ENCODE measurements at places on chromosomes 4 and X.

DNA sequence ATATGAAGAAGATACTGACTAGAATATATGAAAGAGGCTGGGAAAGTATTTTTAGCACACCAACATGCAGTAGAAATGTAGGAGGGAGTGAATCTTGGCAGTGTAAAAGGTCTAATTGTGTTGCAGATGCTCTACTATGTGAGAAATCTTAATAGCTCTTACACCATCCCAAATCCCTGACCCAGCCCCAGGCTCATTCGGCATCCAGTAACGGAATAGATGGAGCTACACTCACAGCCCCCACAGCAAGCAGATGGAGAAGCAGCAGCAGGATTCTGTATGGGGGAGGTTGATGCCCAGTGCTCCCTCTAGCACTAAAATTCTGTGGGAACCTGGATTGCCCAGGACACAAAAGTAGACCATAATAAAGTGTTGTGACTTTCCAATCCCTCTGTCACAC is 153.2 kb upstream of the PRDX4 start:
- no peak for DNase-seq

DNA sequence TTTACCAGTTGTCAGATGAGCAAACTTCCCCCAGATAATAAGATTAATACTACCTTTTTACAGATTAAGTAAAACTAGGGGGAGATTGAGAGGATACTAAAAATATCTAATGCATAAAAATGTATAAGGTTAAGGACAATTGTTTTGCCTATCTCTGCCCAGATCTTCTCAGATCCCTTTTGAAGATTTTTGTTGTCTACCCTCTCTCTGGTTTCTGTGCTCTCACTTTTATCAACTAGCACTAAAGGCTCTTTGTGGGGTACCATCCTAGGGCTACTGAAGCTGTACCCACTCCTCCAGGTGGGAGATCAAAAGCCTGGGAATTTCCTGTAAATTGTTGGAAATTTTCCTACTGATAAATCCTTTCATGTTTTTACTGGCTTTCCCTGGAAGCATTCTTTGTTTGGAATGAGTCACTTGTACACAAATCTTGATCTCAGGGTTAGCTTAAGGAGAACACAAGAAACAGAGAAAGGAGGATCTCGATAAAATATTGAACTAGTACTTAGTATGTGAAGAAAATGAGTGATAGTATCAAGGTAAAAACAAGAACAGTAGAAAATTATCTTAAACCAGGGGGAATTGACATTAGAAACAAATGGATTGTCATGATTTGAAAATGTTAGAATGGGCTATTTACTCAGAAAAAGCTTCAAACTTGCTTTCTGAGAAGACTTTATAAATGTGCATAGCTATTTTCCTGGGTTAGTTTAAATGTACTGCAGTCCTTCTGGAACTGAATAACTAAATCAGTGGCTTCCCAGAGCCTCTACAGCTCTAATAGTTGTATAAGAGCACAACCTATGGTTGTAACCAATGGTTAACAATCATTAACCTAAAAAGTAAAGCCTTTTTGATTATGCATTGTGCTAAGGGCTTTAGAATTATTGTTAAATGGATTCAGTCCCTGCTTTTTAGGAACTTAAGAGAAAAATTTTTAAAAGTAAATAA is 679.9 kb upstream of the MAGEB2 start:
- DNase-seq = no peak

- DNase-seq = no peak
These were observed 35.0 kb upstream of the SLC4A4 start for GRCh38 chr4:71303850-71304249.

GRCh38 chrX:78199851-78200250 is 60.4 kb upstream of the TAF9B start:
- DNase-seq = peak; percentile 3

- DNase-seq = peak; percentile 95
These were observed 1.4 kb upstream of the C4orf50 start for GRCh38 chr4:6019316-6020263.

- DNase-seq = no peak
These were observed 202.4 kb upstream of the ANK2 start for GRCh38 chr4:112847045-112847444.

- peak; percentile 71 for DNase-seq
These were observed 863 bp upstream of the RAB33A start for GRCh38 chrX:130170752-130171445.

DNA sequence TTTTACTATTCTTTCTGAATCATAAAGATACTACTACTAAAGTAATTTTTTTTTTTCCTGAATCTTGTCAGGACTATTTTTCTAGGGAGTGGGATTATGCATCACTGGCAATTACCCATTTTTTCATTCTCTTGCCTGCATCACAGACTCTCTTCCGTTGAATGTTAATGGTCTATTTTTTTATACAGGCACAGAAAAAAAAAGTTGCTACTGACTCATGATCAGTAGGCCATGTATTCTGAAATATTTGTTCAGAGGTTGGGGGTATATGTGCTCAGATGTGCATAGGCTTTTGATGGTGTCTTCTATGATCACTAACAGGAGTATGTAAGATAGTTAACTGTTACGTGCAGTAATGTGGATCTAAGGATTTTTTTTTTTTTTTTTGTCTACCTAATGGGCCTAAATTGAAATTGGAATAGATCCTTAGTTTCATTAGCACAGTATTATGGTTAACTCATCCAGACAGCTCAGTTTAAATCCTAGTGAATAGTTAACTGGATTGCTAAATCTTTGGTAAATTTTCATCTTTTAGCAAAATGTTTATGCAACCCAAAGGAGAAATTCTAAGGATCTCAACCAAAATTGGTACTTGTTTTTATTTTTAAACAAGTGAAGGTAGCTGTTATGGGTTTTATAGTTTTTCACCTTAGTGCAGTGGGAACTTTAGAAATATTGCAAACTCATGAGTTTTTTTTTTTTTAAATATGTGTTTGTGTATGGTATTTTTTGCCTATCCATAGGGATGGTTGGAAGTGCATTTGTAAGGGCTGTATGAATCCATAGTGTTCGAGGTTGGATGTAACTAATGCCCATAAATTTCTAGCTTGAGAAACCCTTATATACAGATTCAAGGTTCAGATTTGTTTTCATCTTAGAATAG is 12.1 kb downstream of the BMP2K start:
- no peak for DNase-seq

- peak; percentile 42 for DNase-seq
These were observed 81.7 kb downstream of the SNCA start for GRCh38 chr4:89755220-89755619.

- no peak for DNase-seq
These were observed 289.9 kb downstream of the GASK1B start for GRCh38 chr4:157882901-157883300.

GRCh38 chrX:98380556-98380955 is 1496.8 kb downstream of the RPA4 start:
- DNase-seq = peak; percentile 47

DNA sequence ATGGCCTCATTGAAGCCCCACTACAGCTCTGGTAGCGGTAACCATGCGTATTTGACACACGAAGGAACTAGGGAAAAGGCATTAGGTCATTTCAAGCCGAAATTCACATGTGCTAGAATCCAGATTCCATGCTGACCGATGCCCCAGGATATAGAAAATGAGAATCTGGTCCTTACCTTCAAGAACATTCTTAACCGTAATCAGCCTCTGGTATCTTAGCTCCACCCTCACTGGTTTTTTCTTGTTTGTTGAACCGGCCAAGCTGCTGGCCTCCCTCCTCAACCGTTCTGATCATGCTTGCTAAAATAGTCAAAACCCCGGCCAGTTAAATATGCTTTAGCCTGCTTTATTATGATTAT is 876 bp downstream of the HPRT1 start:
- peak; percentile 17 for DNase-seq

DNA sequence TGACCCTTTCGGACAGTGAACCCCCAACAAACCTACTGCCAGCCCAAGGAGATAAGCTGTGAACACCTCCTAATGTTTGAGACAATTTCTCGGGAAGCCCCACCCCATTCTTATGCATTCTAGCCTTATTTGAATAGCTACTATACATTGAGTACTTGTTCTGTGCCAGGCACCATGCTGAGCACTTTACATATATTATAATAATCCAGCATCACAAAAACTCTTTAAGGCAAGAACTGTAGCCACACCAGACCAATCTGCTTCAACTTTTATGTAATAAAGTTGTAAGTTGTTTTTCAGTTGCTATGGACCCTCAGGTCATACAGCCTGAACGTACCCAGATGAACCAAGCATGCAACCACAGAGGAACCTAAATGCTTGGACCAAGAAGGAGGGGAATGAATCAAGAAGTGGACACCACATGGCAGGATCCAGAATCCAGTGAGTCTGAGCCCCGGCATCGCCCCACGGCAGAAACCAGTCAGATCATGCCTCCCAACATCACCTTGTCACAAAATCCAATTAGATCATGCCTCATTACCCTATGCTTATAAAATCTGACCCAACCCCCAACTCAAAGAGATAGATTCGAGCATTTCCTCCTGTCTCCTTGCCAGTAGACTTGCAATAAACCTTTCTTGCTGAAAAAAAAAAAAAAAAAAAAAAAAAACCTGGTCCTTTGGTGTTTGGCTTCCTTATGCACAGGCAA is 225.0 kb downstream of the QDPR start:
- peak; percentile 14 for DNase-seq

- no peak for DNase-seq
These were observed 6.8 kb upstream of the VSIG4 start for GRCh38 chrX:66046612-66047235.

DNA sequence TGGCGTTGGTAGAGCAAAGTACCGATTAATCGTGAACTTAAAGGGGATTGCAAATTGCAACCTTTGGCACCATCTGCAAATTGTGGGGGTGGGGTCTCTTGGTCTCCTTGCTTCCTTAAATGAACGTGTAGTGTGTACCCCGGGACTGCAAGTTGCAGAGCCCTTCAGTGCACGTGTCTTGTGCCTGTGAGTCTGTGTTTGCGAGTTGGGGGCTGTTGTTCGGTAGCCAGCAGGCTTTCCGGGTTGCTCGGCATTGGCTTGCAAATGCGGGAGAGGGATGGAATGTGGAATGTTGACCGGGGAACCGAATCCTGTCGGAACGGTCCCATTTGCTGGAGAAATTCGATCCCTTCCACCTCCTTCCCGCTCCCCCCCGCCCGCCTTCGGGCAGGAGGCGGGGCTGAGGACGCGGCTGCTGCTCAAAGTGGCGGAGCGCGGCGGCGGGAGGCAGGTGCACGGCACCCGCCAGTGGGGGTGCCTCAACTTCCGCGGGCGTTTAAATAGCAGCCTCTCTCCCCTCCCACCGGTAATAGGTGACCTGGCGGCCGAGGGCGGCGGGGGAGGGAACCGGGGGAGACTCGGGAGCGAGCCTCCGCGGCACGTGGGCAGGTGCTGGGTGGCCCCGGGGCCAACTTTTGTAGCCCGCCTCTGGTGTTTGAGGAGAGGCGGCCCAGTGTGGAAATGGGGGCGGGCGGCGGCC is 1.5 kb downstream of the JADE1 start:
- DNase-seq = peak; percentile 98

DNA sequence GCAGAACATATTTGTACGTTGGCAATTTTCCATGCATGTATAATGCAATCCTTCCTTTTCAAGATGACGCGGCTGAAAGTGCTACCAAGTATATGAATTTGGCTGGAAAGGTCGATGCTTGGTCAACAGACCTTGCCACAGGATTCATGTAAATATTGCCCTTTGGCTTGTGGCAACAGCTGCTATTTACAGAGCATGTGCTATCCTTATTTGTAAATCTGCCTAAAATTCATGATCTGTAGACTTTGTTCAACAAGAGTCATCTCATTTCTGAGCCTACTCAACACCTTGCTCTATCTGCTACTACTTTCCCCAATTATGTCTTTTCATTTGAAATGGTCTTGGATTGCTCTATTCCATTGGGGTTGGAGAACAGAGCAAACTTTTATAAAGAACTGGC is 1.9 kb upstream of the SMARCA1 start:
- no peak for DNase-seq

- peak; percentile 34 for DNase-seq
These were observed 50.4 kb downstream of the PDK3 start for GRCh38 chrX:24515447-24515846.

DNA sequence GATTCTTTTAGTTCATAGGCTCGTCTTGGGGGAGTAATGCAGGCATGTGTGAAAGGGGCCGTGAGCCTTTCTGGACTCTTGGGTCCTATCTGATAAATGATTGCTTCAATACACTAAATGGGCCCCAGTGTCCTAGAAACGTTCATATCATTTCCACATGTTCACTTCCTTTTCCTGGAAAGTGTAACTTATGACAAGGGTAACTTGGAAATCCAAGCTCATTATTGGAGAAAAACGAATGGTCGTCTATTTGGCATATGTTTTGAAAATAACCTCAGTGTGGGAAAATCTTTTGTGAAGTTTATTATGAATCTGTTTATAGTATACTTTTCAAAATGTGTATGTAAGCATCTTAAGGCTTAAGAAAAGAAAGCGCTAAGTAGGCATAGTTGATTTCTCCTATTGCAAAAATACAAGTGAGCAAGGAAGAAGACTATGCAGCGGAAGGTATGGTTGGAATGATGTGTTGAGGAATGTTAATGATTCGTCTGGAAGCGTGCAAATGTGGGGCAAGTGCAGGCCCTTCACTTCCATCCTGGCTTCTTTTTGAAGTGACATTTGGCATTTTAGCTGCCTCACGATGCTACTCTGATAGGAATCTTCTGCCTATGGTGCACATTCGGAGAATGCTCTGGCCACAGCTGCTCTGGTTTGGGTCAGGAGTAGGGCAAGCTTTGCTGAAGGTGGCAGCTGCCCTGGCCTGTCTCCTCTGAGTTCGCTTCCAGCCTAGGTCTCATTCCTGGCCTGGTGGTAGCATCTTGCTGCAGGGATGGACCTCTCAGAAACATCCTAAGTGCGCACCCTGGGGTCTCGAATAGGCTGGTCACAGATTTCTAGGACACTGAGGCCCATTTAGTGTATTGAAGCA is 49.5 kb upstream of the STOX2 start:
- DNase-seq = no peak

- DNase-seq = peak; percentile 89
These were observed 59.5 kb upstream of the PPP2R3B start for GRCh38 chrX:446245-446644.

DNA sequence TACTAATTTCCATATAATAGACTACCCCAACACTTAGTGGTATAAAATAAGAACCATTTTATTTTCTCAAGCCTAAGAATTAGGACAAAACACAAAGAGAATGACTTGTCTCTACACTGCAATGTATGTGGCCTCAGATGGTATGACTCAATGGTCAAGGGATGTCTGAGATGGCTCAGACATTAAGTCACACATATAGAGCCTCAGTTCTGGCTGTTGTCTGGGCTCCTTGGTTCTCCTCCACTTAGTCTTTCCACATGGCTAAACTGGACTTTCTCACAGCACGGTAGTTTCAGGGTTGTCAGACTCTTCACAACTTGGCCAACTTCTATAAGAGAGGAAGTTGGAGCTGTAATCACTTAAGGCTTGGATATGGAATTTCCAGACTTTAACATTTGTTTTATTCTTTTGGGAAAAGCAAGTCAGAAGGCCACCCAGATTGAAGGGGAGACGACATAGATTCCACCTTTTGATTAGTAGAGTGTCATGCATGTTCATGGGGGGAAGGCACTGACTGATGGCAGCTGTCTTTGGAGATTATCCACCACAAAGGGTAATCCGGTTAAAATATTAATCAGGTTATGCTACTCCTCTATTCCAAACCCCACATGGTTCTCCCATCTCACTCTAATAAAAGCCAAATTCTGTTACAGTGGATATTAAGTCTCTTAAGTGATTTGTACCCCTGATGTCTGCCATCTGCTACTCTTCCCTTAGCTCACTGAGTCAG is 9.4 kb downstream of the IL15 start:
- DNase-seq = no peak
